ENCODE measurements at places on chromosomes 7 and 10.

GRCh38 chr10:129526943-129527342, 59.9 kb downstream of the MGMT start:
- DNase-seq, result no peak

DNA sequence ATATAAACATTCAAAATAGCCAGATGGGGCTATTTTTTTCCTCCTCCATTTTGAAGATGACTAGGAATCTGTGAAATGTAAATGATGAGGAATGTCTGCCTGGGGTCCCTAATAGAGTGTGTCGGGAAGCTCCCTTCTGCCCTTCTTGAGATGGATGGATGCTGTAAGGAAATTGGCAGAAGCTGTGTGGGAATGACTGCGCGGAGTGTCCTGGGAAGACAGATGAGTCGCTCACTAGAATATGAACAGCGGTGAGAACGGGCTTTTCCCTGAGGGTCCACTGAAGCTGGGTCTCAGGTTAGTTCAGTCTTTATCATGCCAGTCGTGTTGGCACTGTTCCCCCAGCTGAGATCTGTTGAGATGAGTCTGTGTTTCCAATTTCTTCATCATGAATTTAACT, 75.1 kb upstream of the PLPP4 start:
- DNase-seq, result no peak

DNA sequence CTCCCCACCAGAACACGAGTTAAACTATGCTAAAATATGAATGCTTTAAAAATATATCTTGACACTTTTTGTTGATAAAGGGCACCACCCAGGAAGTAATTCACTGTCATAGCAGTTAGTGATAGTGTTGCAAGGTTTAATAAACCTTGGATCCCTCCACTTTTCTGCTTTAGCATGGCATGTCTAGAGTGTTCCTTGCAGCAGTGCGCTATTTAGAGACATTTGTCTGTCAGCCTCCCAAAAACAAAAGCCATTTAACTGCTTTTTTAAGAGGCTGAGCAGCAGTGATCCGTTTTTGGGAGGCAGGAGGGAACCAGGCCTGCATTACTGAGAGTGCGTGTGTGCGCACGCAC, 69.6 kb upstream of the RAB11FIP2 start:
- no peak for DNase-seq

DNA sequence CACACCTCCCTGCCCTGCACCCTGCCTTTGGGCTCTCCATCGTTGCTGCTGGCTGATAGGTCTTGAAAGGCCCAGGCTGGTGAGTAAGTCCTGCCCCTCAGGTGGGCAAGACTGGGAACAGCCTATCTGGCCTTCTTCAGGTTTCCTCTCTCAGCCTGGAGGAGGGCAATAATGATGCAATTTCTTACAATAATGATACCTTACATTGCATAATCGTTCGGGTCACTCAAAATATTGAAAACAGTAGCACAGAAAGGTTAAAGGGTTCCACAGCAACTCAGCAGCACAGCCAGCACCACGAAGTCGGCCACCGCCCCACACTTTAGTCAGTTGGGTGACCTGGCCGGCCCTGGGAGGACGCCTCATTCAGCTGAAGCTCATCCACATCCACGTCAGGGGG, 16.0 kb upstream of the FAM20C start:
- no peak for DNase-seq

GRCh38 chr10:37784678-37785077, 72.7 kb downstream of the ZNF248 start:
- no peak for DNase-seq

GRCh38 chr7:104242638-104243037, 34.8 kb upstream of the ORC5 start:
- no peak for DNase-seq

- no peak for DNase-seq
Measured at GRCh38 chr7:135175931-135176330, 5.4 kb upstream of the CYREN start.

GRCh38 chr7:46123756-46124343, 202.8 kb upstream of the IGFBP3 start:
- no peak for DNase-seq

GRCh38 chr7:36070230-36070629, 82.8 kb upstream of the EEPD1 start:
- DNase-seq, result no peak

DNA sequence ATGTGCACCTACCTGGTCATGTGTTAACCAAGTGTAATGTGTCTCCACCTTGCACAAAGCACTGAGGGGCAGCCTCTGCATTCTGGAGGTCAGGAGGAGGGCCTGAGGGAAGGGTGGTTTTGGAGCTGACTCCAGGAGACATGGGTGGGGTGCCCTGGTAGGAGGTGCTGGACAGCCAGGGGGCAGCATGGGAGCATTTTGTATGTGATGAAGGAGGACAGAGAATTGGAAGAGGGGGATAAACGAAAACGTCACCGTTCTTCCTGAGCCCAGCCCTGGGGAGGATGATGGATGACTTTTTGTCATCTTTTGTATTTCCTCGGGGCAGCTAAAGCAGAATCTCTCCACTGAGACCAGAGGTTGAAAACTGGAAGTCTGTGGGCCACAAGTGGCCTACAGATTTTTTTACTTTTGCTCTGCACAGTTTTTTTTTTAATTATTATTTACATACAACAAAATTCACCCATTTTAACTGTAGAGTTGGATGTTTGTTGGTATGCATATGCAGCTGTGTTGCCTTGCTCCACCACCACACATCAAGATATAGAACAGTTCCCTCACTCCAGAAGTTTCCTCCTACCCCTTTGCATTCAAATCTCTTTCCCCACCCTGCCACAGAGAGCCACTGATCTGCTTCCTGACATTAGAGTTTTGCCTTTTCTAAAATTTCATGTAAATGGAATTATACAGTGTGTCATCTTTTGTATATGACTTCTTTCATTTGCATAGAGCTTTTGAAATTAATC, 242.5 kb downstream of the VTI1A start:
- no peak for DNase-seq

DNA sequence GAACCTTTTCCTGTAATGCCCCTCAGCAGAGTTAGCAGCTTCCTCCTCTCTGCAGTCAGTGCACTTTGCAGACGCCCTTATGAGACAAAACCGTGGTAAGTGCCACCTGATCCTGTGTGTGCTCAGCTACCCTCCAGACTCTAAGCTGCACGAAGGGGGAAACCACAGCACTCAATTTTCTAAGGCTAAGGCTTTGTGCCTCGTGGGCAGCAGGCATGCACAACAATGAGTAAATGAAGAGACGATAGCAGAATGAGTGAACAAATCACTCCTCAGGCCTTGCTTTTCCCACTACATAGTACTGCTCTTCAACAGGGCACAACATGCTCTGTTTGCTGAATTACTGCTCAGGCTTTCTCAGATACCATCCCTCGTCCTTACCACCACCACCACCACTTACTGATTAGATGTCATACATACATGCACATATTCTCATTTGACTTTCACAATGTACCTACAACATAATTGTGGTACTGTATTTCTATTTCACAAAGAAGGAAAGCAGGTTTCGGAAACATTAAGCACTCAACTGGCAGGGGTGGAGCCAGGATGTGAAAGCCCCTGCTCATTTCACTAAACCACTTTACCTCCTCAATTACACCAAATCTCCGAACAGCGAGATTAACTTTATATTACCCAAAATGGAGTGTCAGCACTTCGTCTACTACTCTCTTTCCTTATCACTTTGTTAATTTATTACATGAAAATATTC, 85.4 kb downstream of the ICA1 start:
- DNase-seq, result peak; percentile 70

DNA sequence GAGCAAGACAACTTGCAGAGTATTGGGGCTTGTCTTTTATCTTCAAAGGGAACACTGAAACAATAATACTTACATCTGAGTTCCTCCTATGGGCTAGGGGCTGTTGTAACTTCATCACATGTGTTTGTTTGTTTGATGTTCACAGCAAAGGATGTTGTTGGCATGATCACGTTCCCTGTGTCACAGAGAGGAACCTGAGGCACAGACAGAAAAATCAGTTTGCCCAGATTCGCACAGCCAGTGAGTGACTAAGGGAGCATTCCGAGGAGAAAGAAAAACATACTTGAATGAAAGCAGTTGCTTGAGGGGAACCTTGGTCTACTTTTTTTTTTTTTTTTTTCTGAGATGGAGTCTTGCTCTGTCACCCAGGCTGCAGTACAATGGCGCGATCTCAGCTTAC, 87.2 kb upstream of the PFKP start:
- no peak for DNase-seq

DNA sequence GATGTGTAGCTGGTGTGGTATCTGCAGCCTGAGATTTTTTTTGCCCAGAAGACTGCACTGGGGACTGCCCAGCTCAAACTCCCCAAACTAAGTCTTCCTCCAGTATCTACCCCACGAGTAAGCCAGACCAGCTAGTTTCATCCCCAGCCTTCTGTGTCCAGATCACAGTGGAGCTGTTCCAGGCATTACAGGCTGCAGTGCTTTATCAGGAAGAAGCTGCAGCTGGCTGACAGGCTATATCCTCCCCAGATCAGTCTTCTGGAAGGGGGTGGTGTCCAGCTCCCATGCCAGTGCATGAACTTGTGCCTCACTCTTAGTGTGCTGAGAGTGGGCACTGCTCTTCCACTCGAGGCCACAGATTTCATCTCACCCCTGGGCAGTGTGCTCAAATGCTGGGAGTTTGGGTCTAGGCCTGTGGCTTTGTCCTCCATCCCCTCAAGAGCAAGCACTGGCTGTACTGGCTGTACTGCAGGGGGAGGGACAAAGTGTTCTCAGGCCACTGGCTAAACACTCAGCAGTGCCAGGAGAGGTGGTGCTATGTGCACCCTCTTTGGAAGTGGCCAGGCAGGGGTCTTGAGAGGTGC, 679.1 kb upstream of the COBL start:
- no peak for DNase-seq

DNA sequence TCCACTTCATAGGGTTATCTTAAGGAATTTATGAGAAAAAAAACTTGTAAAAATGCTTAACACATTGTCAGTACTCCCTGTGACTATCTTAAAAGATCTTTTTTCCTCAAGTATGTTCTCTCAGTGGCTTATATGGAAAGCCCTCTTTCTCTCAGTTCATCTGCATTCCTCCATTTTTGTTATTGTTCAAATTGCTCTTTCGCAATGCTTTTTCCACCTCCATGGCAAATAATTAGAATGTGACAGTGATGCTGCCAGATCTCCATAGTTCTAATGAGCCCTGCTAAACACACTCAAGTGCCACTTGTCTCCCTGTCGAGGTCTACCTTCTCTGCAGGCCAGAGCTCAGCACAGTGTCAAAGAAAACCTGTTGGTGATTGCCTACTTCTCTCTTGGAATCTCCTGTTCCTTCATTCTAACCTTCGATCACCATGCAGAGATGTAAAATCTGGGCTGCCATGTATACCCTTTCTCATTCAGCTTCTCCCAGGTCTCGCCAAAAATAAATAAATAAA, 37.2 kb upstream of the ABCB5 start:
- DNase-seq, result no peak

DNA sequence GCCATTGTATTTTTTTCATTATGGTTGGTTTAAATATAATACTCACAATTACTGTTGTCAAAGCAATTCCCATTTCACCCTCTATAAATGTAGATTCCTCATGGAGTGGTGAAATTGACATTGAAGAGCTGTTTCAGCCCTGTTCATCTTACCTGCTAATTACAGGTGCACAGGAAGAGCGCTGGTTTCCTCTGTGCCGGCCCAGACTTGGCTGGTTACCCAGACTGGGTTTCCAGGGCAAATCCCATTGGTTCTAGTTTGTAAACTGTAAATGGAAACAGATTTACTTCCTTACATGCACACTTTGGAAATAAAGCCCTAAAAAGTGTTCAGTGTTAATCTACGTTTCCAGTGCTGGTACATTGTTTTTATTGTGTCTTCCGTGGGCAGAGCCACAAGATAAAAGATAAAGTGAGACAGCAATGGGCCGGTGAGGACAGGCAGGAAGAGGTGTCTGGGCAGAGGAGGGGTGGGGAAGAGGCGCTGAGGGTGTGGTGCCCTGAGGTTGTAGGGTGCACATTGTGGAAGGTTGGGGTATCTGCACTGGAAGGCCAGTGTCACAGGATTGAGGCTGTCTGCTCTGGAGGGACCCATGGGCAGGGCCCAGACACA, 71.6 kb upstream of the ZPBP start:
- DNase-seq, result peak; percentile 41

GRCh38 chr7:55565681-55566080, 6.6 kb downstream of the VOPP1 start:
- DNase-seq, result no peak

DNA sequence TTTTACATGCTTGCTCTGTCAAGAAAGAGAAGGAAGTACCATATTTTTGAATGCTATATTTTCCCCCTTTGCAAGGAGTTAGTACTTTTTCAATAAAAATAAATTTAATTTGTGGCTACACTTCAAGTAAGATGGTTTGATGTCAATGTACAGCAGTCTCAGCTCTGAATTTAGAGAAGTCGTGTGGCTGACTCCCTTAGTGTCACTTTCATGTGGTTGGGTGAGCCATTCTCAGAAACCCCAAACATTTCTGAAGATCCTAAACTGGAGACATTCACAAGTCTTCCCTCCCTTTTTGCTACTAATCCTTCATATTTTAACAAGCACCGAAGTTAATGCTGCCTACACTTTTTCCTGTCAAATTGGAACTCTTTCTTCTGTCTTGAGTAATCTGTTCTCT, 244.4 kb downstream of the DYNC1I1 start:
- no peak for DNase-seq

DNA sequence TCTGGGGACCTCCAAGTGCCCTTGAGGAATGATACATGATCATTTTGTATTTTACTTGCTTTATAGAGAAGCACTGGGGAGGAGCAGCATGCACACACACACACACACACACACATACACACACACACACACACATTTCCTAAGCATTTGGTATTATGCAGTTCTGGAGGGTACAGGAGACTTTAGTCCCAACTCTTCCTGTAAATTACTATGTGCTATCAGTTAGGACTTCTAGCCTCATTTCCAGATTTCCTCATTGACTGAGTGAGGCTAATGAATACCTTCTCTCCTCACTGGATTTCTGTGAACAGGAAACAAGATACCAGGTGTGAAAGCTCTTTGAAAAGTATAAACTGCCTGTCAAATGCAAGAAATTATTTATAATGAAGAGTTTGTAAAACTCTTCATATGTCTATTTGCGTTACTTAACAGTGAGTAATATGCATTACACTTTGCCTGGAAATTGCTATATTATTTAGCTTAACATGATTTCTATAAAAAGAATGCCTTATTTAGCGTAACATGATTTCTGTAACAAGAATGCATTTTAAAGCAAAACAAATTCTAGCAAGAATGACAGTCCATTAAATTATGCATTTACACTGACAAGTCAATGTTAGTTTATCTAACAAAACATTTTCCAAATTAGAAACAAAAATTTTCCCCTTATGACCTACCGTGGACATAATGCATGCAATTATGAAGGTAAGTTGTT, 34.2 kb downstream of the ACTA2 start:
- DNase-seq, result no peak

Data from CD4-positive, alpha-beta T cell treated with Interleukin-1 beta for 1 hour (primary cell).